ENCODE measurements at places on chromosomes 7 and 10. TPM values are rescaled to one million over a fixed set of nuclear protein-coding genes. Genes with fewer than 3 reads are reported as not detected.

DNA sequence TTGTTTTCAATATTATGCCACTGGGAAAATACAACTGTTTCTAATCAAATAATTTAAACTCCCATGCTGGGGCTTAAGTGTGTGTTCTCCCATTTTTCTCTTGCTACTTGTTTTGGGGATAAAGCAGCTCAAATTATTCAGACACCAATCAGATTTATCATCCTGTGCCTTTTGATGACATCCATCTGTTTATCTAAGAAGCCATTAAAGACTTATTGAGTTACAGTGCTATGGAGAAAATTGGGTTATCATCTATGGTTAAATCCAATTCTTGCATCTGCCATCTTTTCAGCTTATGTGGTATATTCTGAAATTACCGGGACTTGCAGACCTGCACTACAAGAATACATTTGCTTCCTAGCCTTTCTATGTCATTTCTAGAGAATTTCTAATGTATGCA lies 401.2 kb downstream of the GFRA1 start:
- H3K4me3 ChIP-seq = no peak overlapping the region
- no peak overlapping the region for H3K27ac ChIP-seq
- H3K36me3 ChIP-seq = no peaks in the 10 kb centered on the region
- DNase-seq = no peak
- H3K4me1 ChIP-seq = no peaks in the 10 kb centered on the region
- peaks cover 24% of the 10 kb centered on the region for H3K27me3 ChIP-seq

DNA sequence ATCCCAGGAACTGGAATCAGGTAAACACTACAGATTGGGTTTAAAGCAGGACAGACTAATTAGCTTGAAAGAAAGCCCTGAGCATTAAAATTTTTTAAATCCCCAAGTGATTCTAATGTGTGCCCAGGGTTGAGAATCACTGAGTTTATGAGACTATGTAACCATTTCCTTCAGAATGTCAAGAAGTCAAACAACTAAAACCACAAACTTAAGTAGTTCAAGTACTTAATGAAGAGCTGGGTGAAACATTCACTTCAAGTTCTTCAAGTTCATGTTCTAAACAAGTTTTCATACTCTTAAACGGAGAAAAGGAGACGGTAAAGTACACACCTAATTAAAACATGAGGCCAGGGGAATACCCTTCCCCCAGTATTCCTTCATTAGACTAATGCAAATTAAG lies 28.2 kb upstream of the TLL2 start:
- H3K4me3 ChIP-seq = no peak overlapping the region
- H3K27me3 ChIP-seq = no peaks in the 10 kb centered on the region
- no peak for DNase-seq

GRCh38 chr7:18541871-18542212 lies 46.3 kb downstream of the HDAC9 start:
- H3K36me3 ChIP-seq = peaks cover 34% of the 10 kb centered on the region
- H3K4me3 ChIP-seq = no peak overlapping the region
- H3K4me1 ChIP-seq = peaks cover 43% of the 10 kb centered on the region
- H3K27ac ChIP-seq = no peak overlapping the region
- no peak for DNase-seq
- H3K27me3 ChIP-seq = no peaks in the 10 kb centered on the region

Gene DRGX
- total RNA-seq = not detected

Gene ARHGEF35
- total RNA-seq = 13.7 TPM
